ENCODE measurements at places on chromosomes 3 and 15.

GRCh38 chr3:124833710-124834332, 53.3 kb downstream of the ITGB5 start:
- peak; percentile 28 for DNase-seq

- DNase-seq = no peak
Measured at GRCh38 chr15:88738796-88739195, 64.4 kb upstream of the ACAN start.

GRCh38 chr15:39581793-39582285, 960 bp downstream of the THBS1 start:
- peak; percentile 80 for DNase-seq

GRCh38 chr3:156619376-156619775, 55.0 kb upstream of the TIPARP start:
- no peak for DNase-seq

- DNase-seq = peak; percentile 73
Measured at GRCh38 chr15:69760890-69761568, 308.4 kb downstream of the RPLP1 start.

- DNase-seq = peak; percentile 22
Measured at GRCh38 chr3:195068084-195069080, 202.6 kb downstream of the XXYLT1 start.

DNA sequence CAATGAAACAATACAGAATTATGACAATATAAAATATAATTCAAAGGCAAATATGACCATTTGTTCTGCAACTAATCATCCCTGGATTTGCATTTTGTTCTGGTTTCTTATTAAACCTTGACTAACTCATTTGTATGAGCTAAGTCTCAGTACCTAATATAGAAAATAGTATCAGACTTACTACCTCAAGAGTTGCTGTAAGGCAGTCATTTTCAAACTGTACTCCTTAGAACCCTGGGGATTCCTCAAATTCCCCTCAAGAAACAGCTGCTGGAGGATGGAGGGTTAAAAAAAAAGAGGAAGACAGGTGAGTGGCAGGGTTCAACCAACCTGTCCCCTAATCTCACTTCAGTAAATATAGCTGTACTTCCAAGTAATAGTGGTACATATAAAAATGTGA, 11.1 kb downstream of the ZBTB11 start:
- DNase-seq = no peak

DNA sequence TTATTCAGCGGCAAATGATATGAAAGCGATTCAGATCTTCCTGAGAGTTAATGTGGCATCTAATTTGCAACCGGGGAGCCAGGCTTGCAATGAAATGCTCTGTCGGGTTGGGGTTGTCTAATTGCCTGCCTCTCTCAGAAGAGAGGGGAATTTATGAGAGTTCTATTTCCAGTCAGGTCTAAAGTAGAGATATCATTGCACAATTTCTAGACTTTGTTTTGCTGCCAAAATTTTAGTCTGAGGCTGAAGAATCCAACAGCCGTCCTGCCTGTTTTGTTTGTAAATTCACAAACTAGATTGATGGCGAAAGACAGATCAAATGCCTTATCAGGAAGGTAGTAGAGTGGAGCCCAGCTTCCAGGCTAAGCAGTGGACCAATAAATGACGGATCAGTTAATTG, 610 bp downstream of the LIPC start:
- DNase-seq = no peak

DNA sequence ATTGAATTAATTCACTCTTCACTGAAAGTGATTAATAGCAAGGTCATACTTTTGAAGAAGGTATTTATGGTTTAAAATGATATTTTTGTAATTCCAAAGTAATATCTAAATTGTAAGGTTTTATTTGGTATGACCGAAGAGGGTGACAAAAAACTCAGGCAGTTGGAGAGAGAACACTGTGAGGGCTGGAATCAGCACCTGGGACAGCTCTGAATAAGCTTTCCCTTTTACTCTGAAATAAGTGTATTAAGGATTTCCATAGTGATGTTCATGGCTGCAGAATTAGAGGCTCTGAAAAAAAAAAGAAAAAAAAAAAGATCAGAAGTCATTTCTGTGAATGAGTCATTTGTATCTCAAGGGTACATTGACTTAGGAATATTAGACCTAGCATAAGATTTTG, 299.5 kb downstream of the IL5RA start:
- no peak for DNase-seq

DNA sequence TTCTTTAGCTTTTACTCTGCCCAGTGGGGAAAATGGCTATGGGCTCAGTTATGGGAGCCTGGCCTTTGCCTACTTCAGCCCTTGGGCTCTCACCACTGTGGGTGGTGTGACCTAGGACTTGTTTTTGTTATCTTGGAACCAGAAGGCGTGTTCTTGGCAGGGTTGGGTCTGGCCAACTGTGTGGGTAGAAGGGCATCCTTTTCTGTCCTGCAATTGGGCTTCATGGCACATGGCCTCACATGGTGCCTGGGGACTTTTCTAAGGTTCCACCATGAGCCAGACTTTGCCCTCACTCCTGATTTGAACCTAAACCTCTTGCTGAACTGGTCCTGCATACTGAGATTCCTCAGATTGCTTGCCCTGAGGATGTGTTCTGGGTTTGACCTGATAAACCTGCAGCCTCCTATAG, 1.7 kb downstream of the GLYCTK start:
- no peak for DNase-seq

DNA sequence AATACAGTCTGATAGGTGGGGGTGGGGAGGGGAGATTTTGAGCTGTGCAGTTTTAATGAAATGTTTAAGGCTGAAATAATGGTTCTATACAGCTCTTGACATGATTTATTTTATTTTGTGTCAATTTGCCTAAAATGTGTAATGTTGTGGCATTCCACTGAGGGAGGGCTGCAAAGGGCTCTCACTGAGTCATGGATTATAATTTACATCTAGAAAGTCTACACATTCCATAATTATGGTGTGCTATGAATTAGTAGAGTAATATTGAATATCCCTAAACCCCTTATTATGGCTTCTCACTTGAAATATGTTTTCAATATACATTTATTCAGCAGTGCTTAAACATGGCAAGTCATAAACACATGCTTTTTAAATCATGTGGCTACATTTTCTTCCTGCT, 103.9 kb downstream of the RARB start:
- no peak for DNase-seq

DNA sequence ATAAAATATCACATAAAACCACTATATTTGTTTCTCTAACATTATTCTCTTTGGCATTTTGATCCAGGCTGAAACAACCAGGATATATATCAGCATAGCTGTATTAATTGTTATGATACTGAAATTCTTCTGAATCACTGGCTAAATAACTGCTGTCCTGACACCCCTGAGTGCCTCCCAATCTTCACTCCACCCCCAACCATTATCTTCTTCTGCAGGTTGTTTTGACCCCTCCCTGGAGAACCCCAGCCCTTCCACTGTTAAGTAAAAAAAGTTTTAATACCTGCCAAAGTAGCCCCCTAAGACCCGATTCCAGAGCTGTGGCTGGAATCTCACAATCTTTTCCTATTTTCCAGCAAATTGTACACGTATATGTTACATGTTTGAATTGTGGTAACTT, 124.1 kb downstream of the DNAH12 start:
- no peak for DNase-seq

DNA sequence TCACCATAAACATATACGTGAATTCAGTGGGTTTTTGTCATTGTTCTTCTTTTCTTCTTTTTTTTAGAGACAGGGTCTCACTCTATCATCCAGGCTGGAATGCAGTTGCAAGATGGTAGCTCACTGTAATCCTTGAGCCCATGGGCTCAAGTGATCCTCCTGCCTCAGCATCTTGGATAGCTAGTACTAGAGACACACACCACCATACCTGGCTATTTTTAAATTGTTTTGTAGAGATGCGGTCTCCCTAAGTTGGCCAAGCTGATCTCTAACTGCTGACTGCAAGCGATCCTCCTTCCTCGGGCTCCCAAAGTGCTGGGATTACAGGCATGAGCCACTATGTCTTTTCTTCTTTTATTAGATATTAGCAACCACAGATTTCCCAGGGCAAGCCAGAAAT, 220.6 kb downstream of the NLGN1 start:
- no peak for DNase-seq

DNA sequence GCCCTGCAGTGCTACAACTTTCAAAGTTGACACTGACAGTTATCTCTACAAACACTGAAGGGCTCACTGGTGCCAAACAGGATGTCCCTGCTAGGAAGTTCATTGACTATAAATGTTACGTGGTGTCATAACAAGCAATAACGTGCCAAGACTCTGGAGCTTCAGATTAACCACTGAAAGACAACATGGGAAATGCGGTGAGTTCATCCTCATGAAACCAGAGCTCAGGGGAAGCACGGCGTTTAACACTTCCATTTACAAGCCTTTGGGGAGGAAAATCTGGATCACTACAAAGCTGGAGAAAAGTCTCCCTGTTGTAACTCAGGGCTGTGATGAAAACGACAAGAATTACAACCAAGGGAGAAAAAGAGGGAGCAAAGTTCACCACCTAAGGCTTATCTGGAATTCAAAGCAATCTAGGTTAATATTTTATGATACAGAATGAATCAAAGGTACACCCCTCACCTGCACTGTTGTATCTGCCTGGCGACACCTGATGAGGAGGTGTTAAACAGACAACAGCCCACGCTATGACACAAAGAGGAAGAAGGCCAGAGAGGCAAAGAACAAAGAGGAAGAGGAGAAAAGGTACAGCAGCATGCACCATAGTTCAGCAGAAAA, 27.0 kb downstream of the SHQ1 start:
- no peak for DNase-seq

DNA sequence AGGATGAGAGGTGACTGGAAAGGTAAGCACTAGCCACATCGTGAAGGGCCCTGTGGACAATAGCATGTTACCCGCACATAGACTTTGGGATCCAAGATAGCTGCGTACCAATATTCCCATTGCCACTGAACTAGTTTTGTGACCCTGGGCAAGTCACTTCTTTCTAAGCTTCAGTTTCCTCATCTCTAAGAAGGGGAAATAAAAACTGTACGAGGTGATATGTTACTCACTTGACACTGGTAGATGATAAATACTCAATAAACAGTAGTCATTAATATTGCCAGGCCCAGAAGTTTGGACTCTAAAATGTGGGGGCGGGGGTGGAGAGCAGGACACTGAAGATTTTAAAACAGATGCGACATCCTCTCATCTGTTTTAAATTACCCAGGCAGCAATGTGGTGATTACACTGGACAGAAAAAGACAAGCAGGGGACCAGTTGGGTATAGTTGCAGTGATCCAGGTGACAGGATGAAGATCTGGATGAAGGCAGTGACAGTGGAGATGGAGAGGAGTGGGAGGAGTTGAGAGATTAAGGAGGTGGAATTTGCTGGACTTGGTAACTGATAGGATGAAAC, 2.5 kb downstream of the ATG7 start:
- DNase-seq = no peak

DNA sequence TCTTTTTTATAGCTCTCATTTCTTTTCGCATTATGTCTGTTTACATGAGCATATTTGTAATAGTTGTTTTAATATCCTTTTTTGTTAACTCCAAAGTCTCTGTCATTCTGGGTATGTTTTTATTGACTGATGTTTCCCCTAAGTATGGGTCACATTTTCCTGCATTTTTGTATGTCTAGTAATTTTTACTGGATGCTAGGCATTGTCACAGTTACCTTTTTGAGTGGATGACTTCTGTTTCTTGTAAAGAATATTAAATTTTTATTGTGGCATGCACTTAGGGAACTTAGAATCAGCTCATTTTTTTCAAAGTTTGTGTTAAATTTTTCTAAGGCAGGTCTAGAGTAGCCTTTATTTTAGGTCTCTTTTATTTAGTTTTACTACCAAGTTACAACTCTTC, 40.7 kb downstream of the ANAPC13 start:
- DNase-seq = no peak

GRCh38 chr3:139916271-139916670, 18.7 kb upstream of the CLSTN2 start:
- DNase-seq = no peak

- no peak for DNase-seq
Measured at GRCh38 chr3:171358181-171358880, 101.9 kb downstream of the TNIK start.

DNA sequence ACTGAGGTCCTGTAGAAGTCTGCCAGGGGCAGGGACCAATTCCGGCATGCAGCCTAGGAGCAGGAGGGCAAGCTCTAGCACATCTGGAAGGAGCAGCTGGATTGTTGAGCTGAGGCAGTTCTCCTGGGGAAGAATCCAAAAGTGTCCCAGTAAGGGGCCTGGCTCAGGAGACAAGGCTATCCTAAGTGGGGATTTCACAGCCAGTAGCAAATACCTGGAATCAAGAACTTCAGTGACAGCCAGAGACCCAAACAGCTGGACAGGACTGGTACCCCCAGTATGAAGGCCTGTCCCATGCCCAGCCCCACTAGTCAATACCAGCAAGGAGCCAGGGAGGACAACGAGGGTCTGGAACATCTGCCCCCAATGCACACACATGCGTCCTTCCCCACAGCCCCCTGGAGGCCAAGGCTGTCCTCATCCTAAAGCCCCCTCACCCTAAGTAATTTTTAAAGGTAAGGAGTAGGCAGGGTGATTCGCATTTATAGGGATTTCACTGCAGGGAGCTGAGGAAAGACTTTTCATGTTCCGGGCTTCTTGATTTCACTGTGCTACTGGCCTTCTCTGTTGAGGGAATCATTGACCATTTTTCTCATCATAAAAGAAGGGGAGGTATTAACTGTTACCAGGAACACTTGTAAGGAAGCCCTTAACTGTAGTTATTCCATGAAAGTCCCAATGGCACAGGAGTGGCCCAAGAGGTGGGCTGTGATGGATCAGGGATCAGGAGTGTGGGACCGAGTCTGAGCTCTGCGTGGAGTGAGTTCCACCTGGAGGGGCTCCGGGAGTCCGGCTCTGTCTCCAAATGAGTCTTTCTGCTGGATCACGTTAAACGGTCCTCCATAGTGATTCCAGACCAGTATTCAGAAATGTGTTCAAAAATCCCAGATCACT, 2.6 kb upstream of the CHSY1 start:
- no peak for DNase-seq

GRCh38 chr3:177449360-177450006, 252.2 kb upstream of the TBL1XR1 start:
- no peak for DNase-seq

GRCh38 chr3:59006634-59007517, 42.9 kb downstream of the CFAP20DC start:
- DNase-seq = no peak

- no peak for DNase-seq
Measured at GRCh38 chr3:10933470-10933804, 59.1 kb upstream of the SLC6A1 start.

DNA sequence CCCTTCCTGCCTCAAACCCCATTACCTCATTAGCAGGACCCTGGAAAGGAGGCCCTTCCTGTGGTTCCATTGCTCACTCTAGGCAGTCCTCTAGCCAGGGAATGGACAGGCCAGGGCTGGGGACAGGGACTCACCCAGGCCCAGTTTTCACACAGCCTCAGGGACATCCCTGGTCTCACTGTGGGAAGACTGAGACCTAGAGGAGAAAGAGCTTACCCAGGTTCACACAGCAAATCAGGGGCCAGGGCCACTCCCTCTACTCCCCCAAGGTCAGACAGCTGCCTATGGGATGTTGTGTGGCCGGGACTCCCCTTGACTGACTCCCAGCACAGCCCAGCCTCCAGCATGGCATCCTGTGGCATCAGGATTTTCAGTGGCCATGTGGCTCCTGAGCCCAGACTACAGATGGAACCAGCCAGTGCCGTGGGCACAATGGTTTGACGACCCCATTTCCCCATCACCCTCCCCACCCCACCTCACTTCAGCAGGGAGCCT, 49.3 kb downstream of the ADAMTS7 start:
- no peak for DNase-seq

- DNase-seq = no peak
Measured at GRCh38 chr3:169052465-169053302, 610.8 kb downstream of the MECOM start.
